ENCODE measurements at places on chromosomes 5 and 9.
A peak's percentile ranks its signal among the peaks of the same experiment; 100 is the strongest.

GRCh38 chr5:68848091-68848490 lies 245.7 kb upstream of the SLC30A5 start:
- DNase-seq = no peak

DNA sequence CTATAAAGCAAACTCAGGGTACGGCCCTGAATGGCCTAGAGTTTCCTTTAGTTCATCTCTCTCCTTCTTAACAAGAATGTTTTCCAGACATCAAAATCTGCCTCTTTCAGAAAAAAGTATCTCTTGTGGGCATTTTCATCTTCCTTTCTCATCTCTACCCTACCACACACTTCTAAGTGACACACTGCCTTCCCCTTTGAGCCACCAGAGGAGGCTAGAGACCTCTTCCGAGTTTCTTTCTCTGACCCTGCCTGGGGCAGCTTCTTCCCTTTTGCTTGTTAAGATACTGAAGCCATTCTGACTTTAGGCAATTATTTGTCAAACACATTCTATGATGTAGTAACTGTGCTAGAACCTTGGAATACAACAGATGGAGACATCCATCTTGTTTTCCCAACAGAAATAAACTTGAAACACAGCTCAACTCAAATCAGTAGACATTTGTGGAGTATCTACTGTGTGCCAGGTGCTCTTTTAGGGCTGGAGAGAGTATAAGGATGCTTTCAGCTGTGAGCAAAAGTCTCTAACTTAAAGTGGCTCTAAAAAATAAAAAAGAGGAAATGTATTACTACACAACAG lies 8.6 kb upstream of the SV2C start:
- DNase-seq = peak; percentile 46

GRCh38 chr9:20042128-20042711 lies 253.4 kb upstream of the SLC24A2 start:
- no peak for DNase-seq

GRCh38 chr5:80620211-80620610 lies 34.2 kb upstream of the MSH3 start:
- DNase-seq = no peak

- no peak for DNase-seq
Observed at GRCh38 chr5:108822211-108822947, 74.7 kb downstream of the FER start.

DNA sequence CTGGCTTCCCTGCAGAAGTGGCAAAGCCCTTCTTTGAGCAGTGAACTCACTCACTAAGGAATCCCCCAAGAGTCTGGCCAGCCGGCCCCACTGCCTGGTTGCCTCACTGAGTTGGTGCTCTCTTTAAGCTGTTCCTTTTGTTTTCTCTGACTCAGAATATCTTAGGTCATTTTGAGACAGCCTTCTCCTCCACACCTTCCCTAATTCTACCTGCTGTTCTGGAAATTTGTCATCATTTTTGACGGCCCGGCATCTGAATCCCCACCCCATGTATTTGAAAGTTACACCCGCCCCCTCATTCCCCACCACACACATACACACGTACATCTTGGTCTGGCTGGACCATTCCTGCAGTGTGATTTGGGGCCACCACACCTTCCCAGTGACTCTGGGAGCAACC lies 41.8 kb downstream of the FGF1 start:
- DNase-seq = no peak

- no peak for DNase-seq
Observed at GRCh38 chr9:120668399-120668798, 45.9 kb downstream of the MEGF9 start.

DNA sequence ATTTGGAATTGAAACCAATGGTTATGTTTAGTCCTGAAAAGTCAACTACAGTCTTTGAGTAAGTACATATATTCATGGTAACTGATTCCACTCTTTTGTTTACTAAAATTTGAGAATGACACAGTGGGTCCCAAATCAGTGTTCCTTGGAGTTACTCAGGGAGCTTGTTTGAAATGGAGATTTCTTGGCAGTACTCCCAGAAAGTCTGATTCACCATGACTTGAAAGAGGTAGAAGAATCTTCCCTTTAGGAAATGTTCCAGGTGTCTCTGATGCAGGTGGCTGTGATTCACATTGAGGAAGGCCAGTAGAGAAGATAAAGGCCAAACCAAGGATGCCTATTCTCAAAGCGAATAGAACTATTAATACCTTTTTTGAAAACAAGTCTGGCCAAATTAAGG lies 1078.3 kb downstream of the CDH12 start:
- DNase-seq = no peak

GRCh38 chr5:74167930-74168315 lies 472.6 kb downstream of the ENC1 start:
- no peak for DNase-seq

DNA sequence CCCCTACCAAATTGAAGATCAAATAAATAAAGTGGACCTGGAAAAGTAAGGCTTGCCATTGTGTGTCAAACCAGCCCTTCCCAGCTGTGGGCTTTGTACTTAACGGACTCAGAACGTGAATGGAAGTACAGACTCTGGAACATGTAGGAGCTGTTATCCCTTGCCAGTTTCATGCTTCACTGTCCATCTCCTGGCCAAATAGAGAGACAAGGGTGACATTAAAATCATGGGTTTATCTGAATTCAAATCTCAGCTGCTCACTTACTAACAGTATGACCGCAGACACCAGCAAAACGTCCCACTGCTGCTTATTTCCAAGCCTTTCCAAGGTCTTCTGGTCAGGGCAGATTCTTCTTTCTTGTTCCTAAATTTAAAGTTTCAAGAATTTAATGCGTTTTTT lies 52.2 kb downstream of the EXOSC2 start:
- no peak for DNase-seq

GRCh38 chr5:149043641-149044040 lies 19.2 kb downstream of the SH3TC2 start:
- DNase-seq = no peak

DNA sequence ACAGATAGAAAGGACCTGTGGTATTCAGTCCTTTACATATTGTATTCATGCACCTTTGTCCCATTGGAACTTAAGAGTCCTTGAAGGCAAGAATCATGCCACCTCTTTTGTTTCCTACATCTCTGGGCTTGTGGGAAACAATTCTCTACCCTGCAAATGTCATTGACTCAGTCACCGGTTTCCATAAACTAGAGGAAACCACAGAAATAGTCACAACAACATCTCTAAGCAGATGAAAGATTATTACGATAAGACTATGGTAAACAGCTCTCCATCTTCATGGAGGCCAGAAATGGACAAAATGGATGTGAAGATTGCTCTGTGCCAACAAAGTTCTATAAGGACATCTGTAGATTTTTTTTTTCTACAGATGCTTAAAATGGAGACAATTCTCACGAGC lies 165.5 kb downstream of the PIK3R1 start:
- DNase-seq = no peak

DNA sequence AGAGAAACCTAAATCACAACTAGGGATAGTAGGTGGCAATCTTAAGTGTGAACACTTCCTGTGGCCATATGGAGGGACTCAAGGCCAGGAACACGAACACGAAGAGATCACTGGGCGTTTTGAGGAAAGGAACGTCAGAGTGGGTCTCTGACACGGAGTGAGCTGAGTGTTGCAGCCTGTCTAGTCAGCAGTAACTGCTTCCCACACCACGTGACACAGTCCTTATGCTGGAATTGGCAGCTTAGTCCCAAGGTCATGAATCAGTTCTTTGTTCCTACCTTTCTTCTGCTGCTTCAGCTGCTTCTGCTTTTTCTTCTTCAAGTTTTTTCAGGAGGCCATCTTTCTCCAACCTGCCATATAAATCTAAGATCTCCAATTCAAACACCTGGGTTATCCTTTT lies 18.2 kb downstream of the SPACA9 start:
- DNase-seq = no peak

- DNase-seq = no peak
Observed at GRCh38 chr9:12351293-12352044, 341.7 kb upstream of the TYRP1 start.

DNA sequence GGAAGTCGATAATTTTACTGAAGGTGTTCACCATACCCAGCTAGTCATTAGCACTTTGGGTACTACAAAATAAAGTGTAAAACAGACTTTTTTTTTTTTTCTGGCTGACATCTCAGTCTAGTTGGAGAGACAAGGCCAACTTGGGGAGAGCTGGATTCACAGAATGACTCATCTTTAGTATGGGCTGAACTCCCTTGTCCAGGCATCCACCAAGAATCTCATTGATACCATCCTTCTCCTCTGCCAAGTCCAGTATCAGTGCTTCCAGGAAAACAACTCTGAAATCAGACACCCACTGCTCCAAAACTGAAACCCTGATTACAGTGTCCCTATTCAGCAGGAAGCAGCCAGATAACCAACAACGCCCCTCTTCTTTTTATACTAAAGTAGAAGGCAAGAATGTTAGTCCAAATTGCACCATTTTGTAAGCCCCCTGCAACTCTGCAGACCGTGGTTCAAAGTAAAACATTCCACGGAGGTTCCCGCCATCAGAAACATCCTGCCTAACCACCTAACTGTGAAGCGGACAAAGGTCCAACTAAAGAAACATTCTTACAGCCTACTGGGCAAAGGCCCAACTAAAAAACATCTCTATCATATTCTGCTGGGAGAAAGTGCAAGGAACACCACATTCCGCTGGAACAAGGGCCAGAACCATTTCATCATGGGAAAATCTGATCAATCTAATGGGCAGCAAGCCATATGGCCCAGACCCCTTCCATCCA lies 728.2 kb downstream of the BRINP1 start:
- no peak for DNase-seq

DNA sequence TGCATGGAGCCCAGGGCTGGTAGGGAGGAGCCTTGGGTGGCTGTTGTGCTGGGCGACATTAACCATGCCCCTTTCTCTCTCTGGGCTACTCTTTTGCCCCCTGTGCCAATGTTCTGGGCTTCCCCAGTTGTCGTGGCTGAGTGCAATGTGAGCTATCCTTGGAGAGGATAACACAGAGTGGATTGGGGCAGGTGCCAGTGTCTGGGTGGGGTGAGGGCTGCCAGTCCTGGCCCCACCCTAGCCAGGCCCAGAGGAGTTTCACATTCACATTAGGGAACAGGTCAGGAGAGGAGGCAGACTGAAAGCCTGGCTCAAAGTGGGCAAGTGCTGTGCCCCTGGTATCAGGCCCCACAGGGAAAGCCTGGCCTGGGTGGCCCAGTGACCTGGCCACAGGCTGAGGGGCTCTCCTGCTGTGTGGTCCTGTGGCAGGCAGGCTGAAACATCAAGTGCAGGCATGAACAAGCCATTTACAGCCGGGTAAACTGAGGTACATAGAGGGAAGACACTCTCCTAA lies 7.5 kb upstream of the NDST1 start:
- no peak for DNase-seq

GRCh38 chr5:113713051-113713450 lies 199.6 kb downstream of the YTHDC2 start:
- DNase-seq = no peak
